ENCODE measurements at places on chromosomes 2 and 18.

DNA sequence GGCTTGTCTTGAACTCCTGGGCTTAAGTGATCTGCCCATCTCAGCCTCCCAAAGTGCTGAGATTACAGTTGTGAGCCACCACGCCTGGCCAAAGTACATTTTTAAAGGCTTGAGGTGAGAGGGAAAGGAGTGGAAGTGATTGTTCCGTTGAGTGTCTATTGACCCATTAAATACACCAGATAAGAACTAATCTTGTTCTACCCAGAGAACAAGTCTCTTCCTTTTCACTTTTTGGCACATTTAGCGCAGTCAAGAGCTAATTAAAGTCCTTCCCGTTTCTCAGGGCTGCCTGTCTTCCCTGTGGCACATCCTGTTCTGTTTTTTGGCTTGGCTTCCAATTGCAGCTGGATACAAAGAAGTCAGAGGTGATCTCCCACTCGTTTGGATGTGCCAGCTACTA is 172.3 kb downstream of the ALPK2 start:
- no peak for DNase-seq

GRCh38 chr2:86485103-86485502 is 43.9 kb downstream of the KDM3A start:
- peak; percentile 7 for DNase-seq

- DNase-seq = no peak
These were observed 45.6 kb upstream of the SLC14A2 start for GRCh38 chr18:45569566-45570275.

DNA sequence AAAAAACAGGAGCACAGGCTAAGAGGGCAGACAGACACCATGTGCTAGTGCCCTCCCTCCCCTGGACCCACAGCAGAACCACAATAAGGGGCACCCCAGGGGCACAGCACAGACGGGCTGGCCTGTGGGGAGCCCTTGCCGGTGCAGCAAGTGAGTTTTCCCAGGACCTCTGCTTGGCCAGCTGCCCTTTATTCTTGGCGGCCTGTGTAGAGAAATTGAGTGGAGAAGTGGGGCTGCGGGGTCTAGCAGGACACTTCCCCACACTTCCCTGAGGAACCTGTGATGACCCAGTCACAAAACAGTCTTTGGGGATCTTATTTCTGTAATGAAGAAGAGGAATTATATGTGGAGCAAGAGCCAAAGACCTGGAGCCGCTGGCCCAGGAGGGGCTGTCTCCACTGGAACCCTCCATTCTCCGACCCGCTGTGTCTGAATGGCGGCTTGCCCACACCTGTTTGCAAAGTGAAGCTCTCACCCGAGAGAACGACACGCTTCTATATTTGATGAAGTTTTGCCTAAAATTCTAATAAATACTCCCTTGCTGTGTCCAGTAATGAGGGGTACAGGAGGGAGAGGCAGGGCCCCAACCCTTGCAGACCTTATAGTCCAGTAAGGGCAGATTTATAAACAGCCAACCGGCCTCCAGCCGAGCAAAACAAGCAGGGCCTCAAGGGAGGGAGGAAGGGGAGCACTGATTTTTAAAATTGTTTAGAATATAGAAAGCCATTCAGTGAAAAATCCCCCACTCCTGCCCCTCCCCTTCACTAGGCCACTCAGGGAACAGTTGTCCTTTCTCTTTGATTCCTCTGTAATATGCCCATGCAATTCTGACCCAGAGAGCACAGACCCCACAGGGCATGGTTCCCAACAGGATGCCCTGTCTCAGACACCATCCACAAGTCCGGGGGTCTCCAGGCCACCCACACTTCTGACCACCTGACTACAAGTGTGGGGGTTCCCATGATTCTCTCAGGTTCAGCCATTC is 44.7 kb upstream of the SNED1 start:
- no peak for DNase-seq

DNA sequence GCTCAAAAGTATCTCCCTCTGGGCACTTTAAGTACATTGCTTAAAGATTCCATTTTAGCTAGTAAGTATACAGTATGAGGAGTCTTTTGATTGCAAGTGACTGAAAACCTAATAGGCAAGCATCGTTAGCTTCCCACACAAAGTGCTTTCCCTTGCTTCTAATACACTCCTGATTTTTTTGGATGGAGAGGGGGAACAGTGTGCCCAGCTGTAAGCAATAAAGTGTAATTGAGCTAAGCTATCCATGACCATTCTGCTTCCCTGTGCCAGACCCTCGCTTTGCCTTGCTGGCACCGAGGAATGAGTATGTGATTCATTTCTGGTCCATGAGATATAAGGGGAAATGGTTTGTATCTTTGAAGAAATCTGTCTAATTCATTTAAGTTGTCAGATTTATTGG is 3.8 kb upstream of the ZNF24 start:
- DNase-seq = no peak

DNA sequence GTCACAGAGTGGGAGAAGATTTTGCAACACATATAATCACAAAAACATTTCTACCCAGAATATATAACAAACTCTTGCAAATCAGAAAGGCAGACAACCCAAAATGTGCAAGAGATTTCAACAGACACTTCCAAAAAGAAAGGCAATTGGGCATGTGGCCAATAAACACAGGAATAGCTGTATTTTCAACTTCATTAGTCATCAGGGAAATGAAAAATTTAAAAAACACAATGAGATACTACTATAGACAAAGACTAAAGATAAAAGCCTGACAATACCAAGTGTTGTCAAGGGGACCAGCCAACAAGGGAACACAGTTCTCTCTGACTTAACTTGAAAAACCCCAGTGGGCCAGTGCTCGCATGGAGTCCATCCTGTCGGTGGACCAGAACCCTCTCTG is 40.5 kb downstream of the MTHFD2 start:
- no peak for DNase-seq

- DNase-seq = no peak
These were observed 440.7 kb upstream of the MMADHC start for GRCh38 chr2:150028322-150028721.

- no peak for DNase-seq
These were observed 67.8 kb downstream of the PSMG2 start for GRCh38 chr18:12770469-12771219.

- DNase-seq = no peak
These were observed 297.2 kb upstream of the SLC14A2 start for GRCh38 chr18:45317948-45318640.

DNA sequence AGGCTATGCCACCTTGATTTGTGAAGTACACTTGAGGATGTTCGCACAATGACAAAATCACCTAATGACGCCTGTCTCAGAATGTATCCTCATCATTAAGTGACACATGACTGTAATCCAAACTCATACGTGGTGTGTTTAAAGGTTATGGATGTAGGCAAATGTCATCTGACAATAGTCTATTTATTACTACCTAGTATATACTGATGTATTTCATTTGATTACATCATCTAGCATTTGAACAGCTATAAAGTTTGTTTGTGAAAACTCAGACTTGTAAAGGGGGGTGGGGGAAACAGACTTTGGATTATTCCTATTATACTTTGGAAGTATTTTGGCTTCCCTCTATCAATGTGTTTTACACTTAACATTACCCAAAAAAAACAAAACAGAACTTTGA is 129.9 kb downstream of the TANC1 start:
- DNase-seq = no peak

- DNase-seq = no peak
These were observed 1.4 kb downstream of the SP100 start for GRCh38 chr2:230417436-230417835.

DNA sequence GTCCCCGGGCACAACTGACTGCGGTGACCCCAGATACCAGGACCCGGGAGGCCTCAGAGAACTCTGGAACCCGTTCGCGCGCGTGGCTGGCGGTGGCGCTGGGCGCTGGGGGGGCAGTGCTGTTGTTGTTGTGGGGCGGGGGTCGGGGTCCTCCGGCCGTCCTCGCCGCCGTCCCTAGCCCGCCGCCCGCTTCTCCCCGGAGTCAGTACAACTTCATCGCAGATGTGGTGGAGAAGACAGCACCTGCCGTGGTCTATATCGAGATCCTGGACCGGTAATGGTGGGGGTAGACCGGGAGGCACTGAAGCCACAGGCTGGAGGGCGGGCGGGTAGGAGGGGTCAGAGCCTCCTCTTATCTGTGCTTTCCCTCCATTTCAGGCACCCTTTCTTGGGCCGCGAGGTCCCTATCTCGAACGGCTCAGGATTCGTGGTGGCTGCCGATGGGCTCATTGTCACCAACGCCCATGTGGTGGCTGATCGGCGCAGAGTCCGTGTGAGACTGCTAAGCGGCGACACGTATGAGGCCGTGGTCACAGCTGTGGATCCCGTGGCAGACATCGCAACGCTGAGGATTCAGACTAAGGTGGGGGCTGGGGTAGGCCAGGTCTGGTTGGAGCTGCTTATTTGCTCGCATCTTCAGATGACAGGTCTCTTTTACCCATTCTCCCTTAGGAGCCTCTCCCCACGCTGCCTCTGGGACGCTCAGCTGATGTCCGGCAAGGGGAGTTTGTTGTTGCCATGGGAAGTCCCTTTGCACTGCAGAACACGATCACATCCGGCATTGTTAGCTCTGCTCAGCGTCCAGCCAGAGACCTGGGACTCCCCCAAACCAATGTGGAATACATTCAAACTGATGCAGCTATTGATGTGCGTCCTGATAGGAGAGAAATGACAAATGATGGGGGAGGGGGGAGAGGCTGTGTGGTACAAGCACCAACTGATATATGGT is 780 bp downstream of the HTRA2 start:
- DNase-seq = no peak

GRCh38 chr2:115389898-115390565 is 947.6 kb downstream of the DPP10 start:
- DNase-seq = no peak

DNA sequence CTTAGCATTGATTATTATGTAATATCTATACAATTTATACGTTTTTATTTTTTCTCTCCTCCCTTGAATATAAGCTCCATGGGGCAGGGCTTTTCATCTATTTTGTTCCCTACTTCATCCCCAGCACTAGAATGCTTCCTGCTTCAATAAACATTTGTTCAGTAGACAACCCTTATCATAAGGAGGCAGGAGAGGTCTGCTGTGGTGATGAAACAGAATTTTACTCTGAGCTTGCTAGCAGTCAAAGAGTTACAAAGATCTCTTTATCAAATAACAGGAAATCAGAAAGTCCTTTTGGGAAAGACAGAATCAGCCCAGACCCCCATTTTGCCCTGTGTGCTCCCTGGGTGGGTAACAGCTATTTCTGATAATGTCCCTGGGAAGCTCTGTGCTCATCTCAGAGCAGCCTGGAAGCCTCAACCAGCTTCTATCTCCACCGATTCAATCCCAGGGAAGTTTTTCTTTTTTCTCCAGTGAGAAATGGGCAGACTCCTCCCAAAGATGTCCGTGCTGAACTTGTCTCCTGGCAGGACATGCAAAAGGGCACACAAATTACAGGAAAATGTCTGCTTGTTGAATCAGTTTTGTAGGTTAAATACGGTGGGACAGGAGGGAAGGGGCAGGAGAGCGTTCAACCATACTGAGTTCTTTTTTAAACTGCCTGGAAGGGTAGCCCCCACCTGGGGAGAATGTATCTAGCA is 84.7 kb upstream of the PKDCC start:
- DNase-seq = no peak

DNA sequence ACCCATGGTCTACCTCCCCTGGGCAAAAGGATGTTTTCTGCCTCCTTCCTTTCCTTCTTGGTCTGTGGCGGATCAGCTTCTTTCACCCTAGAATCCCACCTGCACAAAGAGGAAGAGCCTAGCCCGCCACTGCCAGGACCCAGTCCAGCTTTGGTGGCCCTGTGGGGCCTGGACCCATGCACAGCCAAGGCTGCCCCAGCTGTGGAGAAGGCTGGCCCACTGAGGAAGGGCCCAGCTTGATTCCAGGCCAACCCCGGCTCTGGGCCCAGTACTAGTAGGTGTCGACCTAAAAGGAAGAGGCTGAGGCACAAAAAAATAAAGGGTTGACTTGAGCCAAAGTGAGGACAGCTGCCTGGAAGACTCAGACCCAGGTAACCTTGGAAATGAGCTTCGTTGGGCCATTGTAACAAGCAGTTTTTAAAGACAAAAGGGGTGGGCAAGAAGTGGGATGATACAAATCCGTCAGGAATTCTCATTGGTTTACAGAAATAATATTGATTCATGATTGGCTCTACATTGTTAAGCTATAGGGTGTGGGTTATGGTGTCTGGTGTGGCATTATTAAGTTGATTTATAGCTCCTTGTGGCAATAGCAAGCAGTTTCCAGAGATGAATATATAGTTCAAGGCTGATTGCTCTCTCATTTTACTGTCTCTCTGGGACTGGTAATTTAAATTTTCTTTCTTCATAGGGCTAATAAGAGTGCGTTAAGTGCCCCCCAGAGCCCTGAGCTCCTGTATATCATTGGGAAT is 29.8 kb upstream of the MAL start:
- DNase-seq = no peak

DNA sequence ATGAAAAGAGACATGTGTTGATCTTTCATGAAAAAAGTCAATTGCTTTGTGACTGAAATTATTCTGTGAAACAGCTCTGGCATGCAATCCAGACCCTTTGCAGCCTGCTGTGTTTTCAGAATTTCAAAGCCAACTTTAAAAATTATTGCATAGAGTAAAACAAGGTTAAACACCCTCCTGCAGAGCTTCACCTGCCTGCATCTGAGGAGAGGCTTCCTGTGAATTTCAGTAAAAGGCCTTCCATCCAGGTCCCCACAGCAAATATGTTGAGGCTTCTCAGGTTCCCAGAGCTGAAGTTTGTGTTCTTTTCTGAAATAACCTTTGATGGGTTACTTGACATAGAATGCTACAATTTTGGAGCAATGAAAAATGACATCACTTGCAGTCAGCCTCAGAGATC is 4.1 kb downstream of the XIRP2 start:
- DNase-seq = no peak

DNA sequence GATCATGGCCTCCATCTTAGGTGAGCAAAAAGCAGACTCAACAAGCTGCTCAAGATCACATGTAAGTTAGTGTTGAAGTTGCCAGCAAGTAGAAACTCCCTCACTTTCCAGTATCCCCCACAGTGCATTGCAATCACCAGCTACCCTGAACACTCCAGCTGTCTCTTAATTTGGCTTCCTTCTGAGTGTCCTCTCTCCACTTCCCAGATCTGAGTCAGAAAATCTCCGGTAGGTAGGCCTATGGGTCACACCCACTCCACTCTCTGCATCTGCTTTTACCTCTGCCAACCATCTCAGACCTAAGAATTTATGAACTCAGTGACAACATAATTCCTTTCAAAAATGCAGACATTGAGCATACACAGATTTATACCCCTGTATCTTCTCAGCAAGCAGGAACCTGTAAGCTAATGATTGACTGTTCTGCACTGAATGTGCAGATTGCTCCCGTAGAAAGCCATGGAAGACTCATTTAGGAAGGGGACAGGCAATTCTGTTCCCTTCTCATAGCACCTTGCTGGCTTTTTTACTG is 656.9 kb downstream of the EPHA4 start:
- DNase-seq = no peak

DNA sequence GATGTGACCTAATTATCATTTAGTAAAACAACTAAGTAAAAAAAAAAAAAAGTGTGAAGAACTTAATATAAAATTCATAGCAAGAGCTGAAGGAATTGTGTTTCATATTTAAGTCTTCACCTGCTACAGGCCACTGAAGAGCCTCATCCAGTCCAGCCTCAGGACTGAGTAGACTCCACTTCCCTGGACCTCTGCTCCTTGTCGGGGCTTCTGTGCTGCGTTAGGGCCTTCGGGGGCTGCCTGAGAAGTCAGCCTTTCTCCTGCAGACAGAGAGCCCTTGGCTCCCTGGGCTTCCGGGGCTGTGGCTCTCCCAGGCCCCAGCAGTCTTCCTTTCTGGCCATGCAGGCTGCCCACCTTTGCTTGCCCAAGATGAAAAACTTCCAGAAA is 95.5 kb downstream of the MTCL1 start:
- DNase-seq = no peak

Data from activated T-cell treated with anti-CD3 and anti-CD28 coated beads for 24 hours (primary cell).